IMR-90 (cell line): ENCODE measurements at places on chromosomes 7 and 10.
A peak's percentile ranks its signal among the peaks of the same experiment; 100 is the strongest.

GRCh38 chr10:98309366-98310355 is 41.7 kb upstream of the LOXL4 start:
- DNase-seq = peak; percentile 87

GRCh38 chr7:154259396-154259795 is 207.2 kb downstream of the DPP6 start:
- no peak for DNase-seq

DNA sequence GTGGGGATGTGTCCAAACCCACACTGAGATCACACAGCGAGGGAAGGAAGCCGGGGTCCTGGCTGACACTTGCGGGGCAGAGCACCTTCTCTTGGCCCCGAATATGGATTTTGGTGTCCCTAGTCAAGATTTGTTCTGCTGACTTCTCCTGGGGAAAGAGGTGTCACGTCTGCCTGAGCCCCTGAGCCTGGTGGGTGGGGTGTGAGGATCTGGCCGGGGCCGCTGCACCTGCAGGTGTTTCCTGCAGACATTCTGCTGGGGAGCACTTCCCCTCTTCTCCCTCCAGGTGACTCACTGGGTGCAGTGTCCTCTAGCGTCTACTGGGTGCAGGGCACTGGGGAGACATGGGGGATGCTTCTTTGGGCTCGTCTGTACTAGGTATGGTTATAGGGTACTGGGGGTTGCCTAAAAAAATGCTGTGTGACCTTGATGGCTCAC is 99.2 kb downstream of the GRK5 start:
- DNase-seq = no peak

DNA sequence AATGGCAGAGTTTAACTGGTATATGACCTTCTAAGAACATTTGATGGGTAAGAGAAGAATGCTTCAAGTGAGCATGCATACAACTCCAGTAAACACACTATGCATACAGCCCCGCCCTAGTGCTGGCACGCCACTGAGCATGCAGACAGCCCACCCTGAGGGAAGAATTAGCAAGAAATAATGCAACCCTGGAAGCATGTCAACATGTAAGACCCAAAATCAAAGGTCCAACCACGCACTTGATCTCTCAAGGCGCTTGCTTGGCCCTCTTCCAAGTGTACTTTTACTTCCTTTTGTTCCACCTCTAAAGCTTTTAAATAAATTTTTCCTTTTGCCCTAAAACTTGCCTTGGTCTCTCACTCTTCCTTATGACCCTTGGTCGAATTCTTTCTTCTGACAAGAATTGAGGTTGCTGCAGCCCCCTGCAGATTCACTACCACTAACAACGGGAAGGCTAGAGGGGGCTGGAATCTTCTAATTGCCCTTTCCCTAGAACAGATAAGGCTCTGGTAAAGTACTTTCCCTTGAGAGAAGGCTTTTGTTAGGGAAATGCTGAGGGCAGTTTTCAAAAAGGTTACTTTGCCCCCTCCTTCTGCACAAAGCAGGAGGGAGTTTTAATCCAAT is 3.4 kb downstream of the FAM24B start:
- no peak for DNase-seq

DNA sequence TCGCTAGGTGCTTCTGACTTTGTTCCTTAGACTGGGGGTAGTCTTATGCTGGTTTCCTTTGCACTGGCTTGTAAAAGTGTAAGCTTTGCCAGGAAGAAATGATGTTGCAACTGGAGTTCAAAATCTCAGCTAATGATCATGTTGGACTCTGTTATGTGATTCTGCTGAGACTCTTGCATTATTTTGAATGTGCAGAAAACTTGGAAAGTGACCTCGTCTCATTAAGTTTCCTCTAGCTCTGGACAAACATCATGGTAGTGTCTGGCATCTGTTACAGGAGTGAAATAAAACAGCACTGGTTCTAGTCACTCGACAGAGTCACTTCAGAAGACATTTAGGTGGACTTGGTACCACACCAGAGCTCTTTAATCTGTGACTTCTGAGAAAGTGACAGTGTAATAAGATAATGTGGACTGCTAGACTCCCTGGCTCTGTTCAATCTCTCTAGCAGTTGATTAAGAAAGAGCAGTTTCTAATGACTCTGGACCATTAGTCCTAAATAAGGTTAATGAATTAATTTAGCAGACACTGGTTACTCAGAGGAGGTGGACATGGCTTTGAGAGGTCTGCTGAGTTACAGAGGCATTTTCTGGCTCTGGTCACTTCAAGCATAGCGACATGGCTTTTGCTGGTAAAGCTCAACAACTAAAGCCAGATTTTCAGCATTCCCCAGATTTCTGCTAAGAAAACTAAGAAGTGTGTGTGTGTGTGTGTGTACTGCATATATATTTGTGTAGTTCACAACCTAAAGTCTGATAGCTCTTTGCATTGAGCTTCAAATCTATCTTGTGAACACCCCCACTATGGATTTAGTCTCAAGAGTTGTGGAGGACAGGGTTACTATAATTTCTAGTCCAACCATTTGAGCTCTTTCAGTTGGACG is 2.0 kb downstream of the NRP1 start:
- peak; percentile 49 for DNase-seq

GRCh38 chr7:101560856-101561255 is 68.2 kb downstream of the MYL10 start:
- no peak for DNase-seq

DNA sequence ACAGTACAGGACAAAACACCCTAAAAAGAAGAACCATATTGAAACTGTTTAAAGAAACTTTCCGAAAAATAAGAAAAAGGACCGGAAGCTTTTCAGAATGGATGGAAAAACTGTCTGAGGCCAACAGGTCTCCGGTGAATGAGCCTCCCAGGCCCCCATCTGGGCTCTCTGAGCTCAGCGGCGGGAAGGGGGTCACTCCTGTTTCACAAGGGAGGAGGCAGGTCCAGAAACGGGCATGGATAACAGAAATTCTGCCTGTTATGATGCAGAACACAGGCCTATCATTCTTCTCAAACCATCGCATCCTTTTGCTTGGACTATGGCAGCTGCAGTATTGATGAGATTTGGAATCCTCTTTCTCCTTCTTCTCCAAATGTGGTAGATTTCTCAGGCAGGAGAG is 58.9 kb upstream of the SHH start:
- no peak for DNase-seq

- DNase-seq = peak; percentile 3
Measured at GRCh38 chr10:59606551-59606961, 103.1 kb downstream of the SLC16A9 start.

- DNase-seq = peak; percentile 33
Measured at GRCh38 chr7:116952635-116953371, 498 bp upstream of the ST7 start.

DNA sequence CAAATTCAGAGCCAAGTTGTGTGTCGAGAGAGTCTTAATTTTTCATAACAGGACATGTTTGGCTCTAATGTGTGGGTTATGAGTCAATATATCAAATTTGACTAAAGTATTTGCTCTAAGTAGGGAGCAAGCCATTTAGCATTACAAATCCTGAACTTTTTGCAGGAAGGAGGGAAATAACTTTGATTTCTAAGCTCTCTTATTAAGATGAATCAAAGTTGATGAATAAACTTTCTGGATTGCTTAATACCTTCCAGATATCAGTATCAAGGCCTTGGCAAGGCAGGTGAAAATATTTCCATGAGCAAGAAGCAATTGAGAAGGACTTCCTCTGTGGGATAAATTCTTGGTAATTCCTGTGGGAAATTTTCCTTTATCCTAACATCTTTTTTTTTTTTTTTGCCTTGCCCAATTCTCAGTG is 258.8 kb downstream of the AHR start:
- DNase-seq = peak; percentile 21

GRCh38 chr10:117454502-117454901 is 79.3 kb upstream of the PDZD8 start:
- no peak for DNase-seq

- DNase-seq = peak; percentile 94
Measured at GRCh38 chr10:88651101-88651551, 13.1 kb upstream of the LIPF start.

GRCh38 chr10:92873029-92873428 is 24.7 kb downstream of the EXOC6 start:
- no peak for DNase-seq
